Inflammatory macrophage (primary cell): ENCODE measurements at places on chromosomes 6 and 20.

GRCh38 chr6:79525272-79526100 is 11.7 kb downstream of the LCA5 start:
- DNase-seq = no peak

DNA sequence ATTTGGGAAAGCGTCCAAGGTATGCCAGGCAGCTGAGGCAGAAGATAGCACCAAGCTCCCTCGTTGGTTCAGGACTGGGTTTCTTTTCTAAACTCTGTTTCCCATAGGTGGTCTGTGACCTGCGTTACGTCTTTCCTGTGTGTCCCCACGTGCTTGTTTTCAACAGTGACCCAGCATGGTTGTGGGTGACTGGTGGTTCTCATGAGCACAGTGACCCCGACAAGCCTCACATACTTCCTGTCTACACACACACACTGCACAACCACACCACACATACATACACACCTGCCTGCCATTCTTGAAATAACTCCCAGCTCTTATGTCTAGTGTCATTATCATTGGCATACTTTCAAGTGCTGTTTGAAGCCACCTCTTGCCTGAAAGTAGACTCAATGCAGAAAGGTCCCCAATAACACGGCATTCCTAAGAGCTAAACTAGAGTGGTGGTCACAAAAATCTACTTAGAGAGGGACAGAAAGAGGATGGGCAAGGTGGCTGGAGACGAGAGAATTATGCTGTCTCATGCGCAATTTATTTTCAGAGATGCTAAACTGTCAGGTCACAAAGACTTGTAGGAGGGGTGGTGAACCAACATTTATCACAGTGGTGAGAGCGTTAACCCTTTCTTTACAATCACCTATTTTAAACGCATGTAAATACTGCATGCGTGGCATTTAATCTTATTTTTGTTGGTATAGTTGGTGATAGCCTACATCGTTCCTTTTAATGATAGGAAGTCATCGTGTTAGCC is 66.7 kb downstream of the GCNT2 start:
- no peak for DNase-seq

GRCh38 chr20:57559658-57560553 is 1.0 kb upstream of the PCK1 start:
- no peak for DNase-seq

GRCh38 chr6:164928728-164929407 is 380.5 kb downstream of the C6orf118 start:
- DNase-seq = no peak
